IMR-90 (cell line): ENCODE measurements at places on chromosomes 11 and 22.

- DNase-seq = no peak
Measured at GRCh38 chr11:133746663-133747306, 98.5 kb downstream of the SPATA19 start.

DNA sequence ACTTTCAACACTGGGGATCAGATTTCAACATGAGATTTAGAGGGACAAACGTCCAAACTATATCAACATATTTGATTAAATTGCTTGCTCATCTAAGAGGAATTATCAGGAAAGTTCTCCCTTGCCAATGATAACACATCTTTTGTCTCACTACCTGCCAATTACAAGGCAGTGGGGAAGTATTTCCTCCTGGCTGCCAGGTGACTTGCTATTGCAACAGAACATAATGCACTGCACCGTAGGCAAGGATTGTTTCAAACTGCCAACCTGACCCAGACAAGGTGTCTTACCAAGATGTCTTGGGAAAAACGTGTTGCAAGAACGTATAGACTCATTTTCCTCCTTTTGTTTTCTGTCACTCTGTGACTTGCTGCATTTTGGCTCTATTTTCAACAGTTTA is 711.6 kb downstream of the METTL15 start:
- DNase-seq = no peak

DNA sequence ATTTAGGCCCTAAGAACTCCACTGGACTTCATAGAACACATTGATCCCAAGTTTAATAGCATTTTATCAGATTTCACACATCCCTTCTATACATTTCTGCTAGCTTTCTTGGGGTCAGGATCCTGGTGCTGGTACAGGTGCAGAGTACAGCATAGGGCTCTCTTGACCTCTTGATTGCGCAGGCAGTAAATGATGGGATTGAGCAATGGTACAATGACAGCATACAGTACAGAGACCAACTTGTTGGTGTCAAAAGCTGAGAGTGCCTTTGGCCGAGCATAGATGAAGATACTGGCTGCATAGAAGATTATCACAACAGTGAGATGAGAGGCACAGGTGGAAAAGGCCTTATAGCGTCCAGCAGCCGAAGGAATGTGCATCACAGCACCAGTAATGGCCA is 4.8 kb downstream of the OR6A2 start:
- no peak for DNase-seq

DNA sequence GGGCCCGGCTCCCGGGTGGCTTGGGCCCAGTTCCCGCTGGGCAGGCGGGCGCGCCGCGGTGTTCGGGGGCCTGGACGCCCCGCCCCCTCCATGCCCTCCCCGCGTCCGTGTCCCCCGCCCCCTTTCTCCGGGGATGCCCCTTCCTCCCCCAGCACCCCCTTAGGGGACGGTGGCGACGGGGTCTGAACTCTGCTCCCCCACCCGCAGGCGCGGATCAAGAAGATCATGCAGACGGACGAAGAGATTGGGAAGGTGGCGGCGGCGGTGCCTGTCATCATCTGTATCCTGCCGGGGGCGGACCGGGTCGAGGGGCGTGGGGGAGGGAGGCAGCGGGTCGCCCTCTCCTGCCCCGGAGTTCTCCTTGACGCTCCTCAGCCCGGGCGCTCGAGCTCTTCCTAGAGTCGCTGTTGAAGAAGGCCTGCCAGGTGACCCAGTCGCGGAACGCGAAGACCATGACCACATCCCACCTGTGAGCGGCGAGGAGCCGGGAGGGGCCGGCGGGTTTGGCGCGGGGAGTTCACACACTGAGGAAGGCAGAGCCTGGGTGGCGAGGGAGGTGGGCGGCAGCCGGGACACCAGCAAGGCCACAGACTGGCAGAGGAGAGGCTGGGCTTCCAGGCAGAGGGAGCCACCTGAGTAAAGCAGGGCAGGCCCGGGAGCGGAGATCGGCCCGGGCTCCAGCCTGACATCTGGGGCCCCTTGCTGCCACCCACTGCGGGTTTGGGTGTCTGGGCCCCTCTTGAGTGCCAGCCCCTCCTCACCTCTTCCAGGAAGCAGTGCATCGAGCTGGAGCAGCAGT is 546 bp downstream of the DRAP1 start:
- no peak for DNase-seq

GRCh38 chr22:47748271-47748670 is 985.8 kb downstream of the TBC1D22A start:
- DNase-seq = no peak

DNA sequence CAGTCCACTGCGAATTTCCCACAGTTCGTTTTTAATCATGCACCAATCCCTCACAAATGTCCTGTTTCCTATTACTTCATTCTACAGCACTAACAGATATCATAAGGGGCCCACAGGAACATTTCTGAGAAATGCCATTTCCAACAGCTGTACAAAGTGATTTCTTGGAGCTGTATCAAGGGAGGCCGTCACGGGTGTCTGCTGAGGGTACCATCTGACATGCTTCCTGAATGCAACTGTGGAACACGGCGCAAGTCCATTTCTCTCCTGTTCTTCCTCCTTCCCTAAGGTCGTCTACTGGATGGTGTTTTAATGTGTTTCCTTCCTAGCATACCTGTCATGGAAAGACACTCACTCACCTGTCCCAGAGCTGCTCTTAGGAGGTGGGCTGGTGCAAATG is 320.7 kb downstream of the LARGE1 start:
- no peak for DNase-seq

DNA sequence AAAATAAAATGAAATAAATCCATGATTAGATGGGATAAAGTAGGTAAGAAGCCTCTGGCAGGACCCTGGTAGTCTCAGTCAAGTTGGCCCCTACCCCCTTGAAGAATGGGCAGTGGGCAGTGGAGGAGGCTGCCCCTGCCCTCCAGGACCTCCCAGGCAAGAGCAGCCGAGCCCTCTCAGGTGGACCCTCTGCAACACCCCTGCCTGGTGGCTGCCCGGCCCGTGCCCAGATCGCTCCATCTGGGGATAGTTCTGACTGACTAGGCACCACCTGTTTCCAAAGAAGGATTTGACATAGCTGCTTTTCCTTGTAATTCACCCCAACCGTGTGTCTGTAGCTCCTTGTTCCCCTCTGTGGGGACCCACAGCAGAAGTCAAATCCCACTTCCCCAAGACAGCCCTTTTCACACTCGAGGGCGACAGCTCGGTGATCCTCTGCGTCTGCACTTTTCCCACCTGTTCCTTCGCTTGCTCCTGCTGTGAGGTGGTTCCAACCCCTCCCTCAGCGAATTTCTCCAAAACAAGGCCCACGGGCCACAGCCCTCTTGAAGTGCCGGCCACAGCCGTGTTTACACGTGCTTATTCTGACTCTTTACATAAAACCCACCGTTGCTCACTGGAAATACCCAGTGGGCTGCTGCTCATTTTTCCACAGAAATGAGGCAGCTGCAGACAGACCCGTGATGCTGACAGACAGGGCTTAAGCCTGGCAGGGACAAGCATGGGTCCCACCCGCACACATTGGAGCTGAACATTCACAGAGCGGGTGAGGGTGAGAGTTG is 5.5 kb upstream of the TMPRSS13 start:
- no peak for DNase-seq

DNA sequence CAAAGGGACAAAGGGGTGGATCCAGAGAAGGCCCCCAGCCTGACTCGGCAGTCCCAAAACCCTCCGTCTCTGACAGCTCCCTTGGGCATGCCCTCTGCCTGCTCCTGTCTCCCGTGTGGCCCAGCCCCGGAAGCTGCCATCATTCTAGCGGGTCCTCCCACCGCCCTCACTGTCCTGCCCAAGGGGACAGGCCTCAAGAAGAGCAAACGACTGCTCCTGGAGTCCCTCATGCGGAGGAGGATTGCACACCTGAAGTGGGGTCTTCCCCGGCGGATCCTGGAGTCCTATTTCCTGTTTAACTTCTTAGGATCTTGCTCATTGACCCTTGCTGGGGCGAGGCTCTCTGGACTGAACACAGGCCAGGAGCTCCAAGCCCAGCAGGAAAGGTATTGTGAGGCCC is 2.6 kb upstream of the MEI1 start:
- DNase-seq = no peak

DNA sequence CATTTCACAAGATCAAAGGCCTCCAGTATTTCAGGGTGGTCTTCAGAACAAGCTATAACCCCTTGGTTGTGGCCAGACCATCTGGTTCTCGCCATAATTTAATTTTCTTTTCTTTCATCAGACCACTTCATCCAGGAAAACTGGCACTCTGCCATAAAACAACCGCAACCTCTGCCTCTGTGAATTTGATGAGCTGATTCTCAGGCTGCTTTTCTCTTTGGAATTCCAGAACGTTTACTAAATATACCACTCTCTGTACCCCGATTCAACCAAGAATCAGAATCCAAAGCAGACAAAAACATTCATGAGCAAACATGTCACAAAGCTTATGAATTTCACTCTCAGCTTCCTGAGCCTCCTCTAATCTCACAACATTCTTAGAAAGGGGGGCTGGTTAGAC is 331.8 kb upstream of the SYN3 start:
- DNase-seq = peak; percentile 41

DNA sequence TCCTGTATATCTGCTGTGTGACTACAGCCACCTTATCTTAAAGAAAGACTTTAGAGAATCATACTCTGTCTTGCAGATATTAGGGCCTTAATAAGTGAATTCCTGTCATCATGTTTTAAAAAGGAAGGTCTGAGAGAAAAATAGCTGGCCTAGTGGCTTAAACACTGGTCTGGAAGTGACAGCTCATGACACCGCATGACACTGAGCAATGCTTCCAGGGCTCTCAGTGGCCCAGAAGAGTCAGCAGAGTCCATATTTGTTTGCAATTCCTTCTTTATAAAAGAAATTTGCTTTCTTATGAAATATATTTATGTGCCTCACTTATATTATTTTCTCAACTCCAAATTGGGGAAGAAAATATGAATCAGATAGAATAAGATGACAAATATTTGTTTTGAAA is 33.0 kb downstream of the MMP20 start:
- no peak for DNase-seq

DNA sequence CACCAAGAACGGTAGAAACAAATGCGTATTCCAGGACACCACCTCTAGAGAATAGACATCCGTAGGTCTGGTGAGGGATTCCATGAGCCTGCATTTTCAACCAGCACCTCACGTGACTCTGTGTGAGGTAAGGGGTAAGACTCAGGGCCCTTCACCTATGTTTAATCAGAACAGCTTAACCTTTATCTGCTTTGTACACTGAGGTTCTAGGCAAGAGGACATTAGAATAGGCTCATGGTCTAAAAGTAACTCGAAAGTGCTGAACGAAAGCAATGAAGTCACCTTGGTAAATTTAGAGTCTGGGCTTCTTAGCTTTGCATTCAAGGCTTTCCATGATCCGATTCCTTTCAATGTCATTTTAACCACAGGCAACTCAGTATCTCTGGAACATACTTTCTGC is 270.5 kb upstream of the CADM1 start:
- no peak for DNase-seq

GRCh38 chr22:45310977-45311531 is 1.3 kb downstream of the FAM118A start:
- no peak for DNase-seq

GRCh38 chr11:134417871-134418840 is 6.1 kb upstream of the B3GAT1 start:
- DNase-seq = peak; percentile 3

GRCh38 chr11:127252321-127252720 is 251.8 kb upstream of the KIRREL3 start:
- no peak for DNase-seq

DNA sequence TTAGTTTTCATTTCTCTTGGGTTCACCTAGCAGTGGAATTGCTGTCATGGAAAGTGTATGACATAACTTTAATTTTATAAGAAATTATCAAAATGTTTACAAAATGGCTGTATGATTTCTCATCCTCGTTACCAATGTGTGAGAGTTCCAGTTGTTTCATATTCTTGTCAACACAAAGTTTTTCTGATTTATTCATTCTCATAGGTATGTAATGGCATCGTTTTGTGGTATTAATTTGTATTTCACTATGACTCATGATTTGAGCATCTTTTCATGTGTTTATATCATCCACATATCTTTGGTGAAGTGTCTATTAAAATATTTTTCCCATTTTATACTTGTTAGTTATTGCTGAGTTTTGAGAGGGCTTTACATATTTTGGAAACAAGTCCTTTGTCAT is 5.5 kb downstream of the FAM111B start:
- peak; percentile 39 for DNase-seq

DNA sequence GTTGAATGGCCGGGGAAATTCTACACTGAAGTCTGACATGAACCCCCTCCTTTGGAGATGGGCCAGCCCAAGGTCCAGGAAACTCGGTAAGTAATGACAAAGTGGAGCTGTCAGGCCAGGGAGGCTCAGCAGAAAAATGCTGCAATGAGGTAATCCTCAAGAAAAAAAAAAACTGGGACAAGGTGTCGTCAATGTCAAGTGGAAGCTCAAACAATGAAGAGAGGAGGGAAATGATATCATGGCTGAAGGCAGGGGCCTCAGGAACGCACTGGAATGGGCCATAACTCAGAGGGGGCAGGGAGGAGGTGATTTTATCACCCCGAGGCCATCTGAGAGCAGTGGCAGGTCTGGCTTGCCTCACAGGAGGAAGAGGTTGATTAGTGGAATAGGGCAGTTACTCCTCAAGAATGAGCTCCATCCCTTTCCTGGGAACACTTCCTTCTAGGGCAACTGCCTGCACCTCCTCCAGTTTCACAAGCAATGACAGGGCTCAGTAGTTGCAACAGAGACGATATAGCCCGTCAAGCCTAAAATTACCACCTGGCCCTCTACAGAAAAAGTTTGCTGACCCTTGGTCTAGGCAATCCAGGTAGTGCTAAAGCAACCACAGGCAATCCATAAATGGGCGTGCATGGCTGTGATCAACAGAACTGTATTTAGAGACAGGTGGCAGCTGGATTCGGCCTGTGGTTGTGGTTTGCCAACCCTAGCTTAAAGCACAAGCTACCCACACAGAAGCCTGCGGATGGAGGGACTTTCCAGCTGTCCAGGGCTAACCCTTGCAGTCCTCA is 65.2 kb downstream of the FBXO7 start:
- no peak for DNase-seq

DNA sequence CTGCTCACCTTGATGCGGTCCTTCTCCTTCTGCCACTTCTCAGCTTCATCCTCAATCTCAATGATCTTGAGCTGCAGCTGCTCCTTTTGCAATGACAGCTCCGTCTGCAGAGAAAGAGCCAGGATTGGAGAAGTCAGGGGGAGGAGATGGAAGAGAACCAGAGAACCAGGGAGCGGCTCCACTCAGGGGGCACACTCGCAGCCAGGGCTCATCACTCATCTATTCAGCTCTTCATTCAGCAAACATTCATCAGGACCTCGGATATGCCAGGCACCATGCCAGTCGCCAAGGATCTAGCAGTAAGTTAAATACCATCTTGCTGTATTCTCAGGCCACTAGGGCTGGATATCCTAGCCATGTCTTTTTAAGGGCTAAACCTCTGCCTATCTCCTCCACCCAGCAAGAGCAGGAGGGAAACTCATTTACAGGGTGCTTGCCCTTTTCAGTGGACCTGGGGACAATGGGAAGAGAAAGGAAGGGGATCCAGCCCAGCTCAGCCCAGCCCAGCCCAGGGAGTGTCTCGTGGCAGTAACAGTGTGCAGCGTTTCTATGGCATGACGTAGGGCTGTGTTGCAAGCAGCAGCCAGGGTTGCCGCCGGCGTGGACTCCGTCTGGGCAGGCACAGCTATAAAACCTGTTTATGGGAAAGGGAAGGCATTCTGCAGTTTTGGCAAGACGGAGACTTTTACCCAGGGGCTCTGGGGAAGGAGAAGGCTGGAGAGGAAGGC is 9.4 kb downstream of the TRIM29 start:
- peak; percentile 8 for DNase-seq

GRCh38 chr11:134482865-134483264 is 70.8 kb upstream of the B3GAT1 start:
- DNase-seq = no peak
